ENCODE measurements at places on chromosomes 5 and 9.
A peak's percentile ranks its signal among the peaks of the same experiment; 100 is the strongest.

GRCh38 chr5:160089531-160089930 lies 29.7 kb downstream of the PWWP2A start:
- DNase-seq: peak; percentile 3

DNA sequence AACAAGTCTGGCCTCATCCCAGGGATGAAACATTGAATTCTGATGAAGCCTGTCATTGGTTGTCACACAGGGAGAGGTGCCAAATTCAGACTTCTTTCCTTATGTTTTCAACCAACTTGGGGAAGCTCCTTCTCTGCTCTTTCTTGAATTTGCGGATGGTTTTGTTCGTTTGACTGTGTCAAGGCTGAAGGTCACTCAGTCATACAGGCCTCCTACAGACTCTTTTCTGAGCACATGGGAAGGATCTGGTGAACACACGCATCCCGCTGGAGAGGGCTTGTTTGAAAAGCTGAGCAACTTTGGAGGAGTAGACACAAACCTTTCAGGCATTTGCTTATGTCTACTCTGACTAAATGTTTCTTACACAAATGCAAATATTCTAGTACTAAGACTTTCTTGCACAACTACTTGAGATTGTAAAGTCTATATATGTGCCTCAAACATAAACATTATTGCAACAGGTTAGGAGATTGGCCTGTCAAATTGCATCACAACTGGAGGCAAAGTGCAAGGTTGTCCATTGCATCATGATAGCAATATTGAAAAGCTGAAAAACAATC lies 151.5 kb upstream of the NR3C1 start:
- no peak for DNase-seq

GRCh38 chr9:3976865-3977613 lies 322.8 kb downstream of the GLIS3 start:
- no peak for DNase-seq

DNA sequence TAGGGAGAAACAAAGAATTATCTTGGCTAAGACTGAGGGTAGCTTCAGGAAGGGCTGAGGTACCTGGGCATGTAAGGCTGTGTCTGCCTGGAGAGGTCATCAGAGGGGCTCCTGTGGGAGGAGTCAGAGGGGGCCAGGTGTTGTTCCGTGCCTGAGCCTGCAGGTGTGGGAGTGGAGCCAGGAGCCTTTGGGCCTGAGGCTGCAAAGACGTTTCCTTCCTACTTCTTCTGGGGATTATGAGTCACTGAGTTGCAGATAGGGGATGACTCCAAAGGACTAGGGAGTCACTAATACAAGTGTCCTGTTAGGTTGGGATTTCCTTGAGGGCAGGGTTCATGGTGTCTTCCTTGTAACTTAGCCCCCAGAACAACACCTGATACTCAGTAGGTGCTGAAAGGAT lies 391.1 kb downstream of the ARHGEF28 start:
- DNase-seq: peak; percentile 4

- DNase-seq: no peak
These were observed 46.0 kb downstream of the PTPRD start for GRCh38 chr9:10566848-10567247.

DNA sequence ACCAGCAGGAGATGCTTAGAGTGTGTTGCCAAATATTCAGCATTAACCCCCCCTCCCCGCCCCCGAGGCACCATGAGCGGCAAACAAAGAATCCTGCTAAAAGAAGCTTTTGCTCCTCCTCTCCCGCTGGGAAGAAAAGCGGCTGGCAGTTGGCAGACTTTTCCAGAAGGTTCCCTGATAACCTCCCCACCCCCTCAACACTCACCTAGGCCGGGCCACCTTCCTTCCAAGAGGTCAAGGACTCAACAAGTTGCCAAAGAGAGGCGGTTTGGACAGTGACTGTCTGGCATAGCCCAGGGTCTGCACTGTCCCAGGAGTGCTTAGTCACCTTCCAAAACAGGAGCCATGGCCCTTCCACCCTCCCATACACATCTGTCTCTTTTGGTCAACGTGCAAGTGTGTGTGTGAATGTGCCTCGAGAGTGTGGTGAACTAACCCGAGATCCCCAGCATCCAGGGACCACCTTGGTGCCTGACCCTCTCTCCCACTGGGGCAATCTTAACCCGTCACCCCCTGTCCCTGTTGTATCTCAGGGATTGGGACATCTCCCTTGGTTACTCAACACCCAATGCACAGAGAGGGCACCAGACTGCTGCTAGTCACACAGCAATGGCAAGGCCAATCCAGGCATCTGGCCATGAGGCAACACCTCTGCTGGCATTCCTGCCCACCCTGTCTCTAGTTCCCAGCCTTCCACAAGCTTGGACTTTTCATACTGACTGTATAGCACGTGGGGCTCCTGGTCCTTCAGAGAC lies 18.9 kb downstream of the CAMK2A start:
- no peak for DNase-seq

GRCh38 chr9:111866976-111867375 lies 29.6 kb upstream of the UGCG start:
- peak; percentile 89 for DNase-seq

- DNase-seq: peak; percentile 43
These were observed 163.7 kb downstream of the ESM1 start for GRCh38 chr5:54821445-54822323.

- no peak for DNase-seq
These were observed 384.8 kb downstream of the PRELID2 start for GRCh38 chr5:145450286-145450885.

- no peak for DNase-seq
These were observed 9.9 kb upstream of the SHROOM1 start for GRCh38 chr5:132840313-132840712.

- peak; percentile 40 for DNase-seq
These were observed 5.3 kb upstream of the TJP2 start for GRCh38 chr9:69168709-69169217.

- DNase-seq: no peak
These were observed 8.8 kb downstream of the ARPC5L start for GRCh38 chr9:124870723-124871122.

GRCh38 chr5:88741964-88742363 lies 141.0 kb downstream of the MEF2C start:
- DNase-seq: no peak

DNA sequence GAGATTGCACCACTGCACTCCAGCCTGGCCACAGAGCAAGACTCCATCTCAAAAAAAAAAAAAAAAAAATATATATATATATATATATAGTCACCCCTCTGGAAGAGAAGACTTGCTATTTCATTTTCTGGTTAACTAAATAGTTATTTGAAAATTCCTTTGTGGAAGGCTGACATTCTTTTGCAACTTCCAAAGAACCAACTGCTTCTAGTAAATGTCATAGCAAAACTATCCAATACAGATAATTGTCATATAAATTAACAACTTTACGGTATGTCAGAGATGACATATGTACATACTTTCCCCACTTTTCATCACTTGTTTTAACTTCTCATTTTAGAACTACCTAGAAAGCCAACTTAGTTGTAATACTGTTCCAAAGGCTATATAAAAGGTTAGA lies 50.9 kb downstream of the PRUNE2 start:
- peak; percentile 69 for DNase-seq

GRCh38 chr5:94021246-94021645 lies 279.8 kb upstream of the POU5F2 start:
- DNase-seq: peak; percentile 30

DNA sequence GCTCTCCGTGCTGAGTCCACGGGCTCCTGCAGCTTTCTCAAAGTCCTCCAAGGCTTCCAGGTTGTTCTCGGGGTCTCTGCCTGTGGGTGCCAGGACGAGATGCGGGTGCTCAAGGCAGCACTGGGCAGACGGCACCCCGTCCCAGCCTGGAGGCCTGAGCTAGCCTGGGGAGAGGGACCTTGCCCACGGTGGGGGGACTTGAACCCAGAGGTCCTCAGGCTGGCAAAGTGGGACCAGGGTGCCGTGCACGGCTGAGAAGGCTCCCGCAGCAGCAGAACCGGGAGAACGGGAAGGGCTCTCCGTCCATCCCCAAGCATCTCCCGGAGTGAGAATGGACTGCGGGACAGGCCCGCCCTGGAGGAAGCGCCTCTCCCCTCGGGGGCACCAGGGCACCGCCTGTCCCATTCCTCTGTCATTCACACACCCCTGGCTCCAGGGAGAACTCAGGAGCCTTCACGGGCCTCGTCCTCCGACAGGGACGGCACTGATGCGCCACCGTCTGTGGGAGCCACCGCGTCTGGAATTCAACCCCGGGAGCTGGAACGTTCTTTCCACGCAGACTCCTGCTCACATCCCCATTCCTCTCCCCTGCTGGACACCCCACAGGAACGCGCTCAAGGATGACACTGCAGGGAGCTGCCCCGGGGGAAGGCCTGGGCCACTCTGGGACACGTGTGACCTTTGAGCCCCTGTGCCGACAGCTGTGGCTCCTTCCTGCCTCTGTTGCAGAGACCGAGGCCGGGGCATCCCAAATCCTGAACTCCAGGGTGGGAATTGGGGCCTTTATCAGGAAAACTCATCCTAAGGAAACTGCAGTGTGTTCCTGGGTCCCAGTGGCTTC lies 16.3 kb upstream of the OBP2B start:
- no peak for DNase-seq

- DNase-seq: peak; percentile 35
These were observed 266.8 kb downstream of the MAT2B start for GRCh38 chr5:163772241-163772640.

DNA sequence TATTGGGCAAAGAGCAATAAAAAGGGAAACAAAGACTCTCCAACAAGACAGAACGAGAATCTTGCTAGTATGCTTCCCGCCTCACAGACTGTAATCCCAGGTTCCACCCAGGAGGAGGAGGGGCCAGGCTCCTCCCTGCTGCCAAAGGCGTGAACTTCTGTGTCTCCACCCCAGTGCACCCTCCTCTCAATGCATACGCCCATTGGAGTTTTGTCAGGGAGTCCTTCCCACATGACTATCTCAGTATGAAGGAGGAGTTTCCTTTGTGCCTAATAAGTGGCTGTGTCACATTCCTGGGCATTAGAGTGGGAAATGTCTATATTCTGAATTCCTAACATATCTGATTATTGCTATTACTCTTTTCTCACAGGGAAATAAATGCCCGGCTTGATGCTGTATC lies 106.4 kb upstream of the DHFR start:
- DNase-seq: peak; percentile 8

DNA sequence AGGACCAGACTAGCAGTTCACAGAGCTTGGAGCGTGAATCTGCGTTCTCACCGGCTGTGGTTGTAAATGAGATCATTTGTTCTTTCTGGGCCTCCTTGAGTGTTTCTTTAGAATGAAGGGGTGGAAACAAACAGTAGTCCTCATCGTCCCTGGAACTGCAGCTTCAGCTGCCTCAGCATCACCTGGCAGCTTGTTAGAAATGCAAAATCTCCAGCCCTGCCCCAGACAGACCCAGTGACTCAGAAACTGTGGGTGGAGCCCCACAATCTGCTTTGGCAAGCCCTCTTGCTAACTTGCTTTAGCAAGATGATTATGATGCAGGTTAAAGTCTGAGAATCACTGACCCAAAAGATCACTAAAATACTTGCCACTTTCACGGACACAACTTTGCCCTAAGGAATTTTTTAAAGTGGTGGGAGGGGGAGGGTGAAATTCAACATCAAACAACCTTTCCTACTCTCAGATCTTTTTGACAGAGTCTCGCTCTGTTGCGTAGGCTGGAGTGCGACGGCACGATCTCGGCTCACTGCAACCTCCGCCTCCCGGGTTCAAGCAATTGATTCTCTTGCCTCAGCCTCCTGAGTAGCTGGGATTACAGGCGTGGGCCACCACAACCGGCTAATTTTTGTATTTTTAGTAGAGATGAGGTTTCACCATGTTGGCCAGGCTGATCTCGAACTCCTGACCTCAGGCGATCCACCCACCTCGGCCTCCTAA lies 86.0 kb downstream of the BRINP1 start:
- DNase-seq: no peak

GRCh38 chr5:3324421-3325101 lies 271.1 kb upstream of the IRX1 start:
- DNase-seq: no peak

DNA sequence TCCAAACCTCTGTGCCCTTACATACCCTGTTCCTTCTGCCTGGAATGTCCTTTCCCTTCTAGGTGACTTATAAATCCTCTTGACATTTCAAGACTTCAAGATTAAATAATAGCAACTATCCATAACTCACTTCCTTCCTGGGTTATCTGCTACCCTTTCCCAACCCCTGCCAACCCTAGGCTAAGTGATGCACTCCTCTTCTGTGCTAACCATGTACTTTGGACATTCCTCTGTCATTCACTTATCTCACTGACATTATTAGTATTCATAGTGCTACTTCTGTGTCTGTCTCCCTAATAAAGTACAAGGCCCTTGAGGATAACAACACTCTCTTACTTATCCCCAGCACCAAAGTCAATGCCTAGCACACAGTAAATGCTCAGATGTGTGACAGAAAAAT lies 307.1 kb downstream of the ENC1 start:
- DNase-seq: no peak

DNA sequence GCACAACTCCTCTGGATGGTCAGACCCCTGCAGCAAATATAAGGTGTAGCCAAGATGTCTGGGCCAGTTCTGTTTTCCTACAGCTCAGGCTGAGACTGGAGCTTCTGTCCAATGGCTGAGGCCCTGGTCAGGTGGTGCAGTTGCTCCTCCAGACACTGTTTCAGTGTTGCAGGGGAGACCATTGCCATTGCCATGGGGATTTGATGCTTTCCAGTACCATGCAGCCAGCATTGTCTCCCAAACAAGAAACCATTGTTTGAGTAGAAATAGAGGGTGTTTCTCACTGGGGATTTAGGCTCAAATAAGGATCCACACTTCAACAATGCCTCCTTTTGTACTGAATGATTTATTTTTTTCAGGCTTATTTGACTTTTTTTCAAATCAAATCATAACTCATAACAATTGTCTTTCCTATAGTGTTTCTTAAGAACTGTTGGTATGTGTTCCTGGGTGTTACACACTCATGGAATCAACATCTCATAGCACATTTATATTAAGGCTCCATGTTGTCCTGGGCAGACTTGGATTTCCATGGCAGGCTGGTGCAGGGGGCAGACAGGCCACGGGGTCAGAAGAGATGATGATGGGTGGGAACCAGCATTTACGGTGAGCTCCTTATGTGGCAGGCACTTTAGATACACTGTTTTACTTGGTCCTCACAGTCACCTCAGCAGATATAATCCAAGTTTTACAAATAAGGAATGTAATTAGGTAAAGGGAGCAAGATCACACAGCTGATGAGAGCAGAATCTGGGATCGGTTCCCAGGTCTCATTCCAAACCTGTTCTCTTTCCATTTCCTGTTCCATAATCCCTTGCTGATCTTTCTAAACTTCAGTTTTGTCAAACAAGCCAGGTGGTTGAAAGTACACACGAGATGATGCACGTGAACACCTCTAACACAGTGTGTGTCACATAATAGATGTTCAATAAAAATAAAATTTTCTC lies 95.9 kb upstream of the GNAQ start:
- no peak for DNase-seq

GRCh38 chr5:158718738-158719505 lies 380.8 kb downstream of the EBF1 start:
- peak; percentile 83 for DNase-seq

GRCh38 chr9:137445275-137445807 lies 4.2 kb upstream of the ENTPD8 start:
- DNase-seq: peak; percentile 69

GRCh38 chr9:28938981-28939380 lies 1365.7 kb upstream of the C9orf72 start:
- DNase-seq: no peak

GRCh38 chr5:42021923-42022322 lies 96.8 kb downstream of the FBXO4 start:
- DNase-seq: no peak
